ENCODE measurements at places on chromosomes 3 and 15.

GRCh38 chr3:150409512-150410310, 1.6 kb downstream of the TSC22D2 start:
- peak; percentile 74 for DNase-seq

- no peak for DNase-seq
Measured at GRCh38 chr3:182713743-182714517, 79.4 kb upstream of the ATP11B start.

GRCh38 chr3:81459733-81460132, 301.7 kb downstream of the GBE1 start:
- DNase-seq: no peak

DNA sequence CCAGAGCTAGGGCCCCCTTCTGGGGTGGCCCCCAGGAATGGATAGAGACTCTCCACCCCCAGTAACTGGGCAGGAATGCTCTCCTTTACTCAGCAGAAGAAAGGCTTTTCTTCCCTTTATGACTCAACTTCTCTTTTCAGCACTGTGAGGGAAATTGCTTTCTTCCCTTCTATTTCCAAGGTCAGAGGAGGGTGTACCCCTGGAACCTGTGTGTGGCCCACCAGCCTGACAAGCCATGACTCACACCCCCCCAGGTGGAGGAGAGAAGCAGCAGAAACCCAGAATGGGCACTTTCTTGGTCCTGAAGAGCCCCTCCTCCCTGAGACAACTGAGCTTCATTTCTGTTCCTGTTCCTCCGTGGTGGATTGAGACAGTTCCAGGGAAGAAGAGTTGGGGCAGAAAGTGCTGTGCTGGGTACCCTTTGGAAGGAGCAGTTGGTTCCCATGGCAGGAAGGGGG, 2.7 kb upstream of the ANKRD63 start:
- DNase-seq: no peak

- DNase-seq: no peak
Measured at GRCh38 chr3:111846717-111847116, 12.3 kb upstream of the PHLDB2 start.

GRCh38 chr15:79083154-79083553, 7.4 kb downstream of the RASGRF1 start:
- DNase-seq: no peak

- DNase-seq: no peak
Measured at GRCh38 chr3:86923071-86923491, 67.9 kb downstream of the VGLL3 start.

DNA sequence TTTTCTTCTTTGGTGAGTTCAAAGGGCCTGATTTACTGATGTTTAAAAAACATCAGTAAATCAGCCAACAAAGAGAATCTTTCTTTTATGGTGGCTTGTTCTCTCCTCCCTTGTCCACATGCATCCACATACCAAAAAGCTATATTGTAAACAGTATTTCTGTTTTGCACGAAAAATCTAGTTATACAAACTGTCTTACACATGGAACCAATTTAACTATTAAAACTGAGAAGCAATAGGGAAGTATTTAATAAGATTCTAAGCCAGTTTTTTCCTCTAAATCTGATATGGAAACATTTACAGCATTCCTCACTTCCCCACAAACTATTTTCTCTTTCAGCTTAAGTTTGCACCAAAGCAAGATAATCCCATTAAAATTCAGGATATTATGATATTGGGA, 110.8 kb upstream of the ICE2 start:
- no peak for DNase-seq

DNA sequence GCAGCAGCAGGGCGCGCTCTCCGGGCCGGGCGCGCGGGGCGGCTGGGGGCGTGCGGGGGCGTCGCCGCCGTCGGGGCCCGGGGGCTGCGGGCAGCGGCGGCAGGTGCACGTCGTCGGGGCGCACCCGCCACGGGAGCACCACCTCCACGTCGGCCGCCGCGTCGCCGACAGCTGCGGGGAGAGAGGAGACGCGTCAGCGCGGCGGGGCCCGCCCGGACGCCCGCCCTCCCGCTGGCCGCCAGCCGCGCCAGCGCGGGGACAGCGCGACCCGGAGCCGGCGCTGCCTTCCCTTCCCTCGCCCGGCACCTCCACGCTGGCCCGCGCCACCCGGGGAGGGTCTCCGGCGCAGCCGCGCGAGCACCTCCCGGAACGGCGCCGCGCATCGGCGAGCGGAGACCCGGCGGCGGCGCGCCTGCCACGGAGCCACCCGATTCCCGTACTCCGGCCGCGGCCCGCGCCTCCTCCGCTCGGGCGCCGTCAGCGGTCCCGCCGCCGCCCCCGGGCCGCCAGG, 481 bp downstream of the ADAMTS17 start:
- DNase-seq: no peak

DNA sequence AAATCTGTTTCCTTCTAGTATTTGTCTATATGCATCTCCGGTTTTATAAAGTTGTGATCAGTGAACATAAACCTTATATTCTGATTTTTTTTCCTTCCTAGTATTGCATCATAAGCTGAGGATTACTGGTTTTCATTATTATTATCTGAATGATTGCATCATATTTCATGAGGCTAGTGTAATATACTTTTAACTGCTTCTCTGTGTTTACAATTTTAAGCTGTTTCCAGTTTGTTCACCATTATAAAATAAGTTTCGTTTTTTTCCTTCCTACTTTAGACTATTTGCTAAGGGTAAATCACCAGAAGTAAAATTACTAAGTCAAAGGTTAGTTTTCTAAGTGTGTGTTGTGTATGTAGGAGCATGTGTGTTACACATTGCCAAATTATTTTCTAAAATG, 20.2 kb downstream of the SEMA6D start:
- no peak for DNase-seq

DNA sequence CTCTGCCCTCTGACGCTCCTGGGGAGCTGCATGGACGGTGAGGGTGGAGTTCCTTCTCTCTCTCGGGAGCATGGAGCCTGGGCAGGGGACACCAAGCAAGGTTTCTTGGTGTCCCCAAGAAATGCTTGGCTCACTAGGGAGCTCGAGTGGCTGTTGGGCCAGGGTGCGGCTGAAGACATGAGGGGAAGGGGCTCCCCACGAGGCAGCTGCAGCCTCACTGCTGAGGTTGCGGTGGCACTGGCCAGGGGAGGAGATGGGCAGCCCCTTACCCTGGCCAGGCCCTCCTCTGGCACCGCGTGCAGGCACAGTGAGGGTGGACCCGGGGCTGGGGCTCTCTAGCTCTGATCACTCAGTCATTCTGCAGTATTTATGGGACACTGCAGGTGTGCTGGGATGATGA, 43.5 kb upstream of the SLC41A3 start:
- peak; percentile 10 for DNase-seq

GRCh38 chr15:84736375-84736774, 12.0 kb upstream of the ZNF592 start:
- peak; percentile 60 for DNase-seq

DNA sequence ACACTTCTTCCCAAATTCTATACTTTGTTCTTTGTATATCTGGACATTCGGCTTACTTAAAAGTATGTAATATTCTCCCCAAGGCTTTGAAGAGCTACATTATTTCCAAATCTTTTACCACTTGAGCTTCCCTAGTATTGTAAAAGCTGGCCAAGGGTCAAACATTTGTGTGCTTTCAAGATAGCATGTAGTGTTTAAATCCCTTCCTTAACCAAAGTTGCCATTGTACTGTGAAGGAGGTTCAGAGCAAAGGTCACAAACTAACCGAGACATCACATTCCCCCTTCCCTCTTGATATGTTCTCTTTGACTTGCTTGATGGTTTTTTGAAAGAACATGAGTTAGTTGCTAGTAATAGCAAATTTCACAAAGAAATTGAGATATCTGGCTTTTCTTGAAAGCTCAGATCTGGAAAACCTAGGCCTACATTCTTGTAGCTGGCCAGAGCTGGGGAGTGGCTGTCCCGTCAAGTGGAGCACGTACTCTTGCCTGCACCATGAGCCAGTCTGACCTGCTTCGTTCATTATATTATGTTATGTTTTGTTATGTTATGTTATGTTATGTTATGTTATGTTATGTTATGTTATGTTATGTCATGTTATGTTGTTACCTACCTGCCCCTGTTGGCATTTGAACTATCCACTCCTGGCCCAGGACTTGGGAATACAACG, 60.2 kb downstream of the FILIP1L start:
- no peak for DNase-seq

DNA sequence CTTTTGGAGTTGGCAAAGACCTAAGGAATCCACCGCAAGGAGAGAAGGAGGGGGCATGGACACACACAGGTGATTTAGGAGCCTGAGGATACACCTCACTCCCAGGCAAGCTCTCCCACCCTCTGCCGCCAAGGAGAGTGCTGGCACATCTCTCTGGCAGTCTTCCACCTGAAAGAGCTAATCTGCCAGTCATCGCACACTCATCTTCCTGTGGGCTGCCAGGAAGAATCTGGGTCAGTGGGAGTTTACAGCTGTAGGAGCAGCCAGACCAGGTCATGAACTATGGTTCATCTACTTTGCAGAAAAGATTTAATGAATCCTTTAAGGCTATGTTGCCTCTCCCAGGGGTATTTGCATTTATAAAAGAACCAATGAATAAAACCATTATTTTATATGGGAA, 170.6 kb upstream of the TSC22D2 start:
- no peak for DNase-seq

DNA sequence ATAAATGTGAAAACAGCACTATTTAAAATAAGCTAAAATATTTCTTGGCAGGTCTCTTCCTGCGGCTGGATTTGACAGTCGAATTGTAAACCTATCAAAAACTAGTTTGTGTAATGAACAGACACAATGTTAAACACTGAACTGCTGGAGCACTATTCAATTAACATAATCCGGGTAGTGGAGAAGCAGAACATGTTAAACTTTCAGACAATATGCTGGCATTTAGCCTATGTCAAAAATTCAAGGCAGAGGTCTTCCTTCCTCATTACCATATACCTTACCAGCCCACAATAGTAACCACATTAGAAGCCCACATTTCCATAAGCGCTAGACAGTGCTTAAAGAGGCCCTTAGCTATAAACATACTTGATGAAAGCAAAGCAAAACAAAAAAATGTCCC, 1042.9 kb downstream of the ROBO1 start:
- no peak for DNase-seq

DNA sequence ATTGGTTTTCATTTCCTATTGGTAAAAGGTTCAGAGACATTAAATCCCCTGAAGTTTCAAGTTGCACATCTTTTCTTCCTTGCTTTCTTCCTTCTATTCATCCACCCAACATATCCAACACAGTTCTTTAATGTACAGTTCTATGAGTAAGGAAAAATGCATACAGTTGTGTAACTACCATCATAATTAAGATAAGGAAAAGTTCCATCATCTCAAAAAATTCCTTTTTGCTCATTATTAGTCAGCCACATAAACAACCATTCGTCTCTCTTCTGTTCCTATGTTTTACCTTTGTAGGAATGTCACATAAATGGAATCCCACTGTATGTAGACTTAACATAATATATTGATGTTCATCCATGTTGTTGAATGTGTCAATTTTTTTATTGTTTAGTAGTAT, 211.1 kb upstream of the ADAMTS9 start:
- no peak for DNase-seq

- DNase-seq: no peak
Measured at GRCh38 chr3:107366766-107367165, 10.5 kb upstream of the CCDC54 start.

DNA sequence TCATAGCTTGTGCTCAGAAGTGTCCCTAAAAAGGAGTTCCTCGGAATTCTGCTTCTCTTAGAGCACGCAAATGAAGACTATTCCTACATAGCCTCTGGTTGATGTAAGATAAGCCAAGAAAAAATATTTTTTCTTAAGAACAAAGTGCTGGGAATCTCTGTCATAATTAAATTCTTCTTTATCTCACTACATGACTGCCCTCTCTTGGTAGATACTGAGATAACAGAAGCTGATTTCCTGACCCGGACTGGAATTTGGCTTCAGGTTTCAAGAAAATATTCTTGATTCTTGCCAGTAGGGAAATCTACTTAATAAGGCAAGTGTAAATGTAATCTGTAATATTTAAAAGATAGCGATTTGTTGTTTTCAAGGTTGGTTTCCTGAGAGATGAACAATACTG, 31.3 kb upstream of the SETMAR start:
- DNase-seq: no peak

DNA sequence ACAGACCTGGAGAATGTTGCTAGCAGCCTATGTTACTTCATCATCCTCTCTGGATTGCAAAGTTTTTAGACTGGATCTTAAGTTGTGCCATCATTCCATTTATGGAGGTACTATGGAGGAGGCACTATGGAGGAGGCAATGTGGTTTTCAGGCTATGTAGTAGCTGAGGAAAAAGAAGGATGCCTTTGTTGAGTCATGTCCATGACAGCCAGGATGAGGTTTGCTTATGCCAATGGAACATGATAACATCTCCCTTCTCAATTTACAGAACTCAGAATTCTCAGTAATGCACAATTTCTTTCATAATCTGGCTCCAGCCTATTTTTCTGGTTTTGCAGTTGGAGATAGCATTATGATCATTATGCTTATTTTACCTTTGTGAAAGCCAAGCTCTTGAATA, 65.9 kb upstream of the TMEM108 start:
- DNase-seq: no peak

- DNase-seq: peak; percentile 26
Measured at GRCh38 chr3:56157693-56158362, 310.4 kb downstream of the ERC2 start.

DNA sequence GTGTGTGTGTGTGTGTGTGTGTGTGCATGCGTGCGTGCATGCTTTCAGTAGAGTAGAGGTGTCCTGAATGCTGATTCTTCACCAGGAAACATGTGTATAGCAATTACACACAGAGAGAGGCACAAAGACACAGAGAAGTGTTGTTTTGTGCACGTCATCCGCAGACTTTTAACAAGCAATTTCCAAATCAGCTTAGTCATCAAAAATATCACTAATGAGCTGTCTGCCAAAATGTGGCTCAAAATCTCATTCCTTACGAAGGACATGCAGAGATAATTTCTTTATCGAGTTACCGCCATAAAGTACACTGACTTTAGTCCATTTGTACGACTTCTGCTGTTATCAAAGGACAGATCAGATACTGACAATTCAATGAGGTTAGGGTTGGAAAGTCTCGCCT, 274.9 kb upstream of the RARB start:
- no peak for DNase-seq

DNA sequence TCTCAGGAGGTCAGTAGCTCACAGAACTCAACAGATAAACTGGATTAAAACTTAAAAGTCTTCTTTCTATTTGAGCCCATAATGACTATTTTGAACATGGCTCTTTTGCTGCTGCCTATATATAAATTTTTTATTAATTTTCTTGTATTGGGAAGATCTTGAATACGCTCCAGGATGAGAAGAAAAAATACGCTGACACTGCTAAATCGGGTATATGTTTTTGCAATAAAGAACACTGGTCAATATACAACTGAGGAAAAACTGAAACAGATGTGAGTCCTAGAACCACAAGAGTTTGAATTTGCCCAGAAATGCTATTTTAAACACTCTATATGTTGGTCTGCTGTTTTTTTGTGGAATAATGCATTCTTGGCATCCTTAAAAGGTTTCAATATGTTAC, 20.6 kb downstream of the WNT5A start:
- no peak for DNase-seq

Measured in CD4-positive, alpha-beta T cell treated with Interleukin-15 for 1 hour (primary cell).